B cell (primary cell): ENCODE measurements at places on chromosomes 12 and 14. TPM values are rescaled to one million over a fixed set of nuclear protein-coding genes. Genes with fewer than 3 reads are reported as not detected.

DNA sequence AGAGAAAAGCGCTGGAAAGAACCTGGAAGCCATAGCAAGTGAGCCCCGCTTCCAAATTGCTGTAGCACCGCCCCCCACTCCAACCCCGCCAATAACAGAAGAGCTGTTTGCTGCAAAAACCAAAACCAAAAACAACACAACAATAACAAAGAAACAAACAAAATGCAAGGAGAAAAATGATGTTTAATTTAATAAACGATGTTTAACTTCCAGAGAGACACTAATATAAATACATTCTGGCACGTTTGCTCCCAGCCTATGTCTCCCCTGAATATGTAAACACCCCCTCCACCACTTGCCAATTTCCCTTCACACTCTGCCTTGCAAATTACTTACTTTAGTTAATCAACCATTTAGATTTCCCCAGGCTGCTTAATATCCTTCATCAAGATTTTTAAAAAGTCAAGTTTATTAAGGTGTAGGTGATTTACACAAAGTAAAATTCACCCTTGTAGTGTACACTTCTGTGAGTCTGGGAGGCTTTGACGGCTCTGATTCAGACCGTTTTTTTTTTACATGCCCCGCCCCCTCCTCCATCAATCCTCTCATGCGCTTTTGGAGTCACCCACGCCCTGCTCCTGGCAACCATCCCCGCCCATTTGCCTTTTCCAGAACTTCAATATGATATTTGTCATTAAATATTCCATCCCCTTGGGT, 482 bp upstream of the IFI27L2 start:
- DNase-seq = peak; percentile 60

Gene PLBD1
- 0.87 and 1.1 TPM in 2 replicates for total RNA-seq

Gene SERPINA10
- not detected in 2 replicates for total RNA-seq

DNA sequence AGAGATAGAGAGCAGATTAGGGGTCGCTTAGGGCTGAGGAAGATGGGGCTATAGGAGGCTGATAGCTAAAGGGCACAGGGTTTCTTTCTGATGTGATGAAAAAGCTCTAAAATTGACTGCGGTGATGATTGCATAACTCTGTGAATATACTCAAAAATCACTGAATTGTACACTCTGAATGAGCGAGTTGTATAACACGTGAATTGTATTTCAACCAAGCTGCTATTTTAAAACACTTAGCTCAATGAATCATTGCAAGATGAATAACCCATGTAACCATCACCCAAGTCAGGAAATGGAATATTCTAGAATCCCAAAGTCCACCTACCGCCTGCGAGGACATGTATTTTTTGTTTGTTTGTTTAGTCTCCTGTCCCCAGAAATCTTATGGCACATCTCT, 60.1 kb upstream of the CCND2 start:
- DNase-seq = no peak

- DNase-seq = no peak
These were observed 600.5 kb downstream of the RERGL start for GRCh38 chr12:17489452-17489851.

Gene ITGB7
- 190 and 199 TPM in 2 replicates for total RNA-seq

- DNase-seq = peak; percentile 92
These were observed 1.7 kb upstream of the SELPLG start for GRCh38 chr12:108635201-108635996.

GRCh38 chr14:68223631-68224030, 404.1 kb downstream of the RAD51B start:
- DNase-seq = no peak

Gene CIDEB
- total RNA-seq = 32.8 and 34.3 TPM in 2 replicates

Gene OR6S1
- total RNA-seq = not detected in 2 replicates

Gene LMNTD1
- total RNA-seq = not detected in 2 replicates
